ENCODE measurements at places on chromosomes 6 and 20. TPM values are rescaled to one million over a fixed set of nuclear protein-coding genes. Genes with fewer than 3 reads are reported as not detected.

DNA sequence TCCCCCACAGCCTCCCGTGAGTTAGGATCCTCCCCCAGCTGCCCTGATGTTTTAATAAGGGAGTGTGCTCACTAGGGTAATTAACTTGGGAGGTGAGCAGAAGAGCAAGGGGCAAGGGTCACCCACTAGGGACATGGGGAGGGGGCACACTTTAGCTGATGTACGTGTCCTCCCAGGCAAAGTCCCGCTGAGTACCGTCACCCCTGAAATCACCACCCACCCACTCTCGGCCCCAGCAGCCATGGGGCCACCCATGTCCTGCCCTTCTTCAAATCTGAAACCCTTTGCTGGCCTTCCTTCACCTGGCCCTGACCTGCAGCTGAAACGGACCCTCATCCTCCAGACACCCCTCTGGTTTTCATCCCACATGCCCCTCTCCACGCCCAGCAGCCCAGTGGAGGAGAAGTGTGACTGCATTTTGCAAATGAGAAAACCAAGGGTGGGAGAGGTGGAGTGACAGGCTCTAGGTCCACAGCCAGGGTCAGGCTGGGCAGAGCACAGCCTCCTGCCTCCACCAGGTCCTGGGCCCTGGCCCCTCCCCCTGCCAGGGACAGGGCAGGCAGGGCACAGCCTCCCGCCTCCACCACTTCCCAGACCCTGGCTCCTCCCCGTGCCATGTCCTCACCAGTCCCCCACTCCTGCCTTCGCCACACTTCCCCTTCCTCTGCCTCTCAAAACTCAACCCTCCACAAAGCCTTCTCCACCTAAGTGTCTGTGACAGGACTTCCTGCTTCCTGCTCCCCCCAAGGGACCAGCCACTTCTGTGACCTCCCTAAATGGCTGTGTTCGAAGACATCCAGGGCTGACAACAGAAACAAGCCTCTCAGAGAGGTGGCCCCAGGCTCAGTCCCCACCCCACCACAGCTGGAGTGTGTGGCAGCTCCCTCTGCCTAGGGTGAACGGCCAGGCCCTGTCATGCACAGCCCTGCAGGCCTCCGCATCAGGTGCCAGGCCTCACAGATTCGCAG is 15.1 kb downstream of the ACSS1 start:
- peak; percentile 78 for DNase-seq
- peaks cover 13% of the 10 kb centered on the region for H3K36me3 ChIP-seq
- H3K4me3 ChIP-seq = no peak overlapping the region
- peaks cover 88% of the 10 kb centered on the region for H3K4me1 ChIP-seq
- H3K27me3 ChIP-seq = no peaks in the 10 kb centered on the region
- H3K27ac ChIP-seq = peak overlapping the region; percentile 88

Gene ECI2
- 84.7 TPM for total RNA-seq

Gene MUC21
- not detected for total RNA-seq

Gene HTR1B
- 12.0 TPM for total RNA-seq

GRCh38 chr20:44151621-44152416 is 35.2 kb downstream of the JPH2 start:
- no peak for DNase-seq
- H3K4me3 ChIP-seq = no peak overlapping the region
- no peaks in the 10 kb centered on the region for H3K27me3 ChIP-seq
- H3K4me1 ChIP-seq = peaks cover 23% of the 10 kb centered on the region
- peaks cover 7% of the 10 kb centered on the region for H3K36me3 ChIP-seq

DNA sequence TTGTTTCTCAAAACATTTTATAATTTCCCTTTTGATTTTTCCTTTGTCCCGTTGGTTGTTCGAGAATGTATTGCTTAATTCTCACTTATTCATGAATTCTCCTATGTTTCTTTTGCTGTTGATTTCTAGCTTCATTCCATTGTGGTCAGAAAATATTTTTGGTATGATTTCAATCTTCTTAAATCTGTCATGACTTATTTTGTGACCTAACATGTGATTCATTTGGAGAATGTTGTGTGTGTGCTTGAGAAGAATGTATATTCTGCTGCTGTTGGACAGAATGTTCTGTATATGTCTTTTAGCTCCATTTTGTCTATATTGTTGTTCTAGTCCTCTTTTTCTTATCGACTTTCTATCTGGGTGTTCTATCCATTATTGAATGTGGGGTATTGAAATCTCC is 286.2 kb upstream of the RNF217 start:
- H3K4me3 ChIP-seq = no peak overlapping the region
- H3K27ac ChIP-seq = no peak overlapping the region
- no peak for DNase-seq
- H3K27me3 ChIP-seq = no peaks in the 10 kb centered on the region

- H3K4me1 ChIP-seq = no peaks in the 10 kb centered on the region
- H3K27ac ChIP-seq = no peak overlapping the region
- DNase-seq = no peak
- H3K4me3 ChIP-seq = no peak overlapping the region
Observed at GRCh38 chr6:91573826-91574416, 987.0 kb upstream of the MAP3K7 start.

- H3K4me3 ChIP-seq = no peak overlapping the region
- H3K27me3 ChIP-seq = no peaks in the 10 kb centered on the region
- H3K27ac ChIP-seq = peak overlapping the region; percentile 80
Observed at GRCh38 chr6:85404564-85405174, 45.2 kb upstream of the NT5E start.

Gene CAGE1
- not detected for total RNA-seq

DNA sequence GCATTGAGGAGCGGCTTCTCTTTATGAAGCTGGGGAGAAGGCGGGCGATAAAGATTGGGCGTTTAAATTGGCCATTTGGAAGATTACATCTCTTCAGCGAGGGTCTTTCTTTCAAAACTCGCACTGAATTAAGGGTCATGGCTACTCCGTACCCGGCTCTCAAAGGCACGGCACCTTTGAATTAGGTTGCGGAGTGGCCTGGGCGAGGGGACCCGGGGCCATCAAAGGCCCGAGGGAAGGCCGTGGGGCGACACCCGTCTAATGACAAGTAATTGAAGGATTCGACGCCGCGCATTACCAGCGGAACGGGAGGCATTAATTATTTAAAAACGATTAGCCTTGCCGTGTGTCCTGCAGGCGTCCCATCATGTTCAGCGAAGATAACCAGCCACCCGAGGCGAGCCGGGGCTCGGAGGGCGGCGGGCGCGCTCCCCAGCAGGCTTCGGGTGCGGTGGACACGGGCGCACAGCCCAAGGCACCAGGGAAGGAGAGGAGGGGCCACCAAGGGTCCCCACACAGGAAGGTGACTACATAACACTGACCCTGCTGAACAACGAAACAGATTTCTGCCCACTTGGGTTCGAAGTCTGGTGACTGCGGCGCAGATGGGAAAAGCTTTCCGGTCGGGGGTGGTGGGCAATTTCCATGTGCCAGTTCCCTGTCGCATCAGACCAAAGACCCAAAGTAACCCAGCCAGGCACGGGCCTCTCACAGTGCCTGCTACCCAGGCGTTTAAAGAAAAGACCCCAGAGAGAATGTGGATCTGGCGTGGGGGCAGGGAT is 7.4 kb downstream of the FOXA2 start:
- H3K36me3 ChIP-seq = no peaks in the 10 kb centered on the region
- H3K27ac ChIP-seq = no peak overlapping the region
- DNase-seq = no peak
- no peaks in the 10 kb centered on the region for H3K4me1 ChIP-seq
- peaks cover 15% of the 10 kb centered on the region for H3K27me3 ChIP-seq
- no peak overlapping the region for H3K4me3 ChIP-seq

Gene VWA7
- not detected for total RNA-seq

DNA sequence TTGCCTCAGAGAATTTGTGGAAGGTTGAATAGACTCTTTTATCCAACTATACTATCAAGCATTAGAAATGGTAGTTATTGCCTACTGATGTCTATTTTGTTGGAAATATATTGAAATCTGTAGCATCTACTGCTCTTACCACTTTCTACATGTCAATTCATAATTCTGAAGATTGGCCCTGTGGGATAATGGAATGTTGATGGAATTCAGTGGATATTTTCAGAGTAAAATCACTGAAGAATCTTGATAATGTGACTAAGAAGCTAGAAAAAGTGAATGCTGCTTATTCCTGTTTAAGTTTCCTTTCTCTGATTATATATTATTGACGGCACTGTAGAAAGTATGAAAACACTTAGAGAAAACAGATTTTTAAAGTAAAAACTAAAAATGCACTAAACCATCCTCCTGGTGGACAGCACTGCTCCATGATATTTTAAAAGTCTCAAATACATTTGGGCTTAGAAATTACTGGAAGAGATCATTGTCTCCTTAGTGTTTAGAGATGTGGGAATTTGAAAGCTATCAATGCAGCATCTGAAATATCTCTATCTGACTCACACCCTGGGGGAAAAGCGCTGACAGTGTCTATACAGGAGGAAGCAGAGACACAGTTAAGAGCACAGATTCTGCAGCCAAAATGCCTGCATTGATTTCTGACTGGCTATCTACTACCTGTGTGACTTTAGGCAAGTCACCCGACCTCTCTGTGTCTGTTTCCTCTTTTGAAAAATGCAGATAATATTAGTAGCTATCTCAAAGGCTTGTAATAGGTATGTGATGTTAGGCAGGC is 37.9 kb upstream of the RCAN2 start:
- no peaks in the 10 kb centered on the region for H3K36me3 ChIP-seq
- no peaks in the 10 kb centered on the region for H3K27me3 ChIP-seq

DNA sequence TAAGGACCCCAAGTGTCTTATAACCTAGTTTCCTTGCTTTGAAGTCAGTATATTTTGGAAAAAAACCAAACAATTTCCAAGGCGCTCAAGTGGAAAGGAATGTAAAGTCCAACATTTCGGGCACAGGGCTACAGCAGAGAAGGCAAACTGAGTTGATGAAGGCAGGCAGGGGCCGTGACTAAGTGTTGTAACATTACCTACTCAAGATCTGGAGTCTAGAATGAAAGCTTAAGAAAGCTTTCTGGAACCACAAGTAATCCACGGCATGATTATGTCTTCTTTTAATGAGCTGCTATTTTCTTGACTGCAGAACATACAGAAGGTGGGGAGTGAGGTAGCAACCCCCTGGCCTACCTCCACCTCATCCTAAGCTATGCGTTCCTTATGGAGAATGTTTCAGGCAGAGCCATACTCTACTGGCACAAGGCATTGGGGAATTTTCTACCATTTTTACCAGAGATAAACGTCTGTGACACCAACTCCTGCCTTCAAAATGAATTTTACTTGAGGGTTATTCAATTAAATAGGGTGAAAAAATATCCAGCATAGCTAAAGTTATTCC is 4.3 kb downstream of the PPP1R10 start:
- peaks cover 30% of the 10 kb centered on the region for H3K36me3 ChIP-seq
- peak overlapping the region; percentile 77 for H3K4me3 ChIP-seq
- DNase-seq = no peak
- H3K27ac ChIP-seq = peak overlapping the region; percentile 95

Gene LRRC1
- total RNA-seq = 16.3 TPM

GRCh38 chr6:8177721-8178120 is 75.4 kb upstream of the EEF1E1 start:
- H3K4me1 ChIP-seq = peaks cover 2% of the 10 kb centered on the region
- no peak overlapping the region for H3K27ac ChIP-seq
- no peak for DNase-seq

Gene BNIP5
- not detected for total RNA-seq

- H3K4me1 ChIP-seq = peaks cover 20% of the 10 kb centered on the region
- H3K36me3 ChIP-seq = no peaks in the 10 kb centered on the region
- no peaks in the 10 kb centered on the region for H3K27me3 ChIP-seq
- H3K27ac ChIP-seq = no peak overlapping the region
Observed at GRCh38 chr20:25858495-25859425, 162.1 kb upstream of the ZNF337 start.

- no peak overlapping the region for H3K27ac ChIP-seq
- H3K36me3 ChIP-seq = no peaks in the 10 kb centered on the region
- DNase-seq = no peak
Observed at GRCh38 chr6:69102416-69102815, 467.3 kb downstream of the ADGRB3 start.

GRCh38 chr6:104413767-104414166 is 446.0 kb downstream of the HACE1 start:
- no peak overlapping the region for H3K27ac ChIP-seq
- H3K27me3 ChIP-seq = no peaks in the 10 kb centered on the region
- no peaks in the 10 kb centered on the region for H3K36me3 ChIP-seq
- DNase-seq = no peak

GRCh38 chr6:169806701-169807100 is 55.3 kb downstream of the ERMARD start:
- no peaks in the 10 kb centered on the region for H3K36me3 ChIP-seq
- H3K27me3 ChIP-seq = no peaks in the 10 kb centered on the region
- peak; percentile 41 for DNase-seq
- no peak overlapping the region for H3K4me3 ChIP-seq
- H3K27ac ChIP-seq = no peak overlapping the region

DNA sequence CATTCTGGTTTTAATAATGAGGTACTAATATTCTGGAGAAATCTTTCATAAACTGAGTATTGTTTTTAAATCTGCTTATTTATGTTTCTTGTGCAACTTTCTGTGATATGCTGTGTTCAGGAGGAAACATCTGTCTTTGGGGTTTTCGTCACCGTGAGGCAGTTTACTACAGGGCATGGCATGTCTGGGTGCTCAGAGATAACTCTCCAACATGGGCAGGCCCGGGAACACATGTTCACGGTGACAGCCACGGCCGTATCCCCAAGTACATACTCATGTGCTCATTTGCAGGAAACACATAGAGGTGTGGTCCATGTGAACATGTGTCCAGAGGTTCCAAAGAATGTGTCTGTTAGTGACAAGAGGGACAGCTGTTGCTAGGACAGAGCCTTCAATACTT is 62.1 kb upstream of the CNKSR3 start:
- H3K4me3 ChIP-seq = no peak overlapping the region
- no peaks in the 10 kb centered on the region for H3K4me1 ChIP-seq
- DNase-seq = no peak
- no peak overlapping the region for H3K27ac ChIP-seq
- no peaks in the 10 kb centered on the region for H3K27me3 ChIP-seq
- no peaks in the 10 kb centered on the region for H3K36me3 ChIP-seq

DNA sequence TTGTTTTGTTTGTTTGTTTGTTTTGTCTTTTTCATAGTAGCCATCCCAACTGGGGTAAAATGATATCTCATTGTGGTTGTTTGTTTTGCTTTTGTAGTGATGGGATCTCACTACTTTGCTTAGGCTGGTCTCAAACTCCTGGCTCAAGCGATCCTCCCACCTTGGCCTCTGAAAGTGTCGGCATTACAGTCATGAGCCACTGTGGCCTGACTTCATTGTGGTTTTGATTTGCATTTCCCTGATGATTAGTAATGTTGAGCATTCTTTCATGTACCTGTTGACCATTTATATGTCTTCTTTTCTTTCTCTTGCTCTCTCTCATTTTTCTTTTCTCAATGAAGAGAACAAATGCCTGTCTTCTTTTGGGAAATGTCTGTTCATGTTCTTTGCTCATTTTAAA is 30.8 kb upstream of the HLA-DOA start:
- no peak for DNase-seq
- H3K36me3 ChIP-seq = no peaks in the 10 kb centered on the region
- H3K4me1 ChIP-seq = no peaks in the 10 kb centered on the region

- peak overlapping the region; percentile 77 for H3K4me3 ChIP-seq
- DNase-seq = no peak
- H3K36me3 ChIP-seq = peaks cover 21% of the 10 kb centered on the region
- no peaks in the 10 kb centered on the region for H3K4me1 ChIP-seq
Observed at GRCh38 chr20:18288749-18289267, 481 bp downstream of the ZNF133 start.

GRCh38 chr6:83273596-83273995 is 80.4 kb downstream of the RWDD2A start:
- no peak overlapping the region for H3K4me3 ChIP-seq
- no peak for DNase-seq
- peak overlapping the region; percentile 6 for H3K27ac ChIP-seq

GRCh38 chr6:34349211-34349610 is 43.3 kb downstream of the NUDT3 start:
- no peaks in the 10 kb centered on the region for H3K36me3 ChIP-seq
- H3K4me1 ChIP-seq = no peaks in the 10 kb centered on the region
- no peak for DNase-seq
- no peaks in the 10 kb centered on the region for H3K27me3 ChIP-seq
- H3K4me3 ChIP-seq = no peak overlapping the region

Gene PDE7B
- total RNA-seq = 6.0 TPM

Gene PBOV1
- not detected for total RNA-seq

Gene HRH3
- total RNA-seq = 0.21 TPM

Gene SYCP2
- total RNA-seq = 60.9 TPM

Gene ASIP
- total RNA-seq = not detected

Data from ascending aorta (tissue), 2 donors.